CD8-positive, alpha-beta memory T cell (primary cell): ENCODE measurements at places on chromosomes 3 and 15. TPM values are rescaled to one million over a fixed set of nuclear protein-coding genes. Genes with fewer than 3 reads are reported as not detected.
A peak's percentile ranks its signal among the peaks of the same experiment; 100 is the strongest.

Gene TRIM42
- total RNA-seq = not detected

Gene CRELD1
- total RNA-seq = 14.0 TPM

Gene THAP10
- total RNA-seq = 0.20 TPM

Gene SLC28A1
- total RNA-seq = not detected

Gene PCYT1A
- total RNA-seq = 61.0 TPM

Gene RLBP1
- total RNA-seq = not detected

Gene RHOA
- total RNA-seq = 478 TPM

Gene BHLHE40
- total RNA-seq = 174 TPM

Gene PTX3
- total RNA-seq = not detected

Gene TAGLN3
- total RNA-seq = not detected

DNA sequence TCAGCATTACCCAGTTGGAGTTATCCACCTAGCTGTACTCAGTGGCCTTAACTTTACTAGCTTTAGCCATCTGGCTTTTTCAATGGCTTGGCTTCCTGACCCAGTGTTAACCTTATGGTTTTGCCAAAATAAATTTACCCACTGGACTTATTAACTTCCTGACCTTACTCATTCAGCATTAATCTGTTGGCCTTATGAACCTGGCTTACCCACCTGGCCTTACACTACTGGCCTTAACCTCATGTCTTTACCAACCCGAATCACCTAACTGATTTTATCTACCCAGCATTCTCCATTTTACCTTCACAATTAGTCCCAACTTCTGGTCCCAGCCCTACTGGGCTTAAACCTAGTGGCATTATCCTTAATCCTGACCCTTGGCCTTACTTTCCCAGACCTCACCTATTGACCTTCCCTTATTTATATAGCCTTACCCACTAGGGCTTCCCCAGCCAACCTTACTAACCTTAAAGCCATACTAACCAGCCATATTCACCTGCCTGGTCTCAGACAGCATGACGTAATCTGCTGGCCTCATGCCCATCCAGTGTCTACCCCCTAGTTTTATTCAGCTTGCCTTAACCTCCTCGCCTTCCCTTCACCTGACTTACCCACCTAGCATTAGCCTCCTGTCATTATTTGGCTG, 100.0 kb downstream of the IL12A start:
- no peak for DNase-seq

GRCh38 chr3:69330891-69331400, 54.9 kb downstream of the FRMD4B start:
- no peak for DNase-seq

GRCh38 chr3:28949580-28949979, 331.3 kb upstream of the RBMS3 start:
- DNase-seq = no peak

GRCh38 chr15:41727143-41727542, 47.1 kb upstream of the MAPKBP1 start:
- DNase-seq = no peak

DNA sequence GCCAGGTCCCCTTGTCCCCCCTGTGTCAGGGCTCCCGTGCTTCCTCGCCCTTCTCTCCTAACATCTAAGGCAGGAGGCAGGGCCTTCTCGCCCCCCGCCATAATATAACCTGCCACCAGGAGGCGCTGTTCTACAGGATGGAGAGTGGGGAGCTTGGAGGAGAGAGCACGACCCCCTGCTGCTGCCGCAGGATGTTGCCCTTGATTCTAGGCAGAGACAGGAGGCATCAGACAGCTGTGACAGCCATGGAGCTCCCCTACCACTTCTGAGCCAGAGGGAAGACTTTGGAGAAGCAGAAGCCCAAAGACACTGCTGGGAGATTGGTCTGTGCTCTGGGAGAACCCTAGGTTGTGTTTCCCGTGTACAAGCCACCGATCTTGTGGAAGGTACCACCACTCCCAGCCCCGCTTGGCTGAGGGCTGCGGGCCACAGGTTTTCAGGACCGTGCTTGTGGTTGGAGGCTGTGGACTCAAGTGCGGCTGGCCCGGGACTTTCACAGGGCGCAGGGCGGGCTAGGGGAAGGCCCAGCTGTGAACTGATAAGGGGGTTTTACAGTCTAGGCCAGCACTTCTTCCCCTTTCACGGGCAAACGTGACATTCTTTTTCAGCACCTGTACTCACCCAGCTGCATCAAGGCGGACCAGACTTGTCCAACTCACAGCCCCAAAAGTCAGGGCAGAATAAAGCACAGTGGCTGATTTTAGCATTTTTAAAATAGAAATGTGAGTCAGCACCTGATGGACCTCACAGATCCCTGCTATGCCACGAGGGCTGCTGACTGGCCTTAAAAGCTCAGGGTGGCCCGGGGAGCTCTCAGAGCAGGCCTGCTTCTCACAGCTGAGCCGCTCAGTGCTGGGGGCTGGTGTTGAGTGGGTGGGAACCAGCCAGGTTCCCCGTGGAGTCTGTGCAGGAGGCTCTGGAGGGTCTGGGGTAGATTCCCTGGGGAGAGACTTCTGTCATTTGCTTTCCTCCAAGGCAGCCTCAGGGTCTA, 2.6 kb upstream of the TIGIT start:
- peak; percentile 97 for DNase-seq

DNA sequence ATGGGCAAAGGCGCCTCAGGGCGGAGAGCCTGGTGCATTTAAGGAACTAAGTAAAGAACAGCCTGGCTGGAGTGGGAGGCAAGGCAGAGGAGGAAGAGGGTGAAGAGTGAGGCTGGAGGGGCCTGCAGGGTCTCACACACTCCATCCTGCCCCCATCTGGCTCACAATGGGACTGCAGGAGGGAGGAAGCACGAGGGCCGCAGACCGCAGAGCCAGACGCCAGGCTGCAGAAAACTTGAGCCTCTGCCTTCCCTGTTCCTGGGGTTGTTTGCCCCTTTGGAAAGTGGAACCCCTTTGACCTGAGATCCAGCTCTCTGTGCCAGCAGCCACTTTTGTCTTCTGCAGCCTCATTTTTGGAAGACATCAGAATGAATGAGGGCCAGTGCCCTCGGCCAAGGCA, 138.0 kb downstream of the SRGAP3 start:
- DNase-seq = no peak

- no peak for DNase-seq
Observed at GRCh38 chr3:119778176-119778575, 3.7 kb upstream of the NR1I2 start.

GRCh38 chr3:16547561-16548357, 34.3 kb upstream of the RFTN1 start:
- no peak for DNase-seq

DNA sequence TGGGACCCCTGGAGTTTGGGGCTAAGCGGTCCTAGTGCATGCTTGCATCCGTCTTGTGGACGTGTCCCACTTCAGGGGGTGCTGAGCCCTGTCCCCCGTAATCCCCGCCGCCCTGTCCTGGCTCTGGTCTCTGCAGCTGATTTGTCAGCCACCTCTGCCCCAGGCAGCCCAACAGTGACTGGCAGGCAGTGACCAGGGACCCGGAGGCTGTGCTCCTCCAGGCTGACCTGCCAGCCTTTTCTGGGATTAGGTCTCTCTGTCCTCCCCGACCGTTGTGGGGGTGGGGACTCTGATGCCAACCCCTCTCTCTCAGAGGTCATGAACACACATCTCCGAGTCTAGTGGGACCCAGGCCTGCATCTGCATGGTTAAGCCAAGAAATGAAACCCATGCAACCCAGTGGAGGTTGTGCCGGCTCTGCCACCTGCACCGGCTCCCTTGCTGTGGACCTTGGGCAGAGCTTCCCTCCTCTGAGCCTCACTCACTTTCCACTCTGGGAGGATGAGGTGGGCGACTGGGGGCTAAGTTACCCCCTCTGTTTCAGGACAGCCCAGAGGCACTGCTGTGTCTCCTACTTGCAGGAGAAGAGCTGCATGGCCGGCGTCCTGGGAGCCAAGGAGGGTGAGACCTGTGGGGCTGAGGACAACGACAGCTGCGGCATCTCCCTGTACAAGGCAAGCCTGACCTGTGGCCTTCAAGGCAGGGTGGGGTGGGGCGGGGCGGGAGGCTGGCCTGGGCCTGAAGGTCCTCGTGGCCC, 60.2 kb downstream of the FBLN2 start:
- DNase-seq = no peak

DNA sequence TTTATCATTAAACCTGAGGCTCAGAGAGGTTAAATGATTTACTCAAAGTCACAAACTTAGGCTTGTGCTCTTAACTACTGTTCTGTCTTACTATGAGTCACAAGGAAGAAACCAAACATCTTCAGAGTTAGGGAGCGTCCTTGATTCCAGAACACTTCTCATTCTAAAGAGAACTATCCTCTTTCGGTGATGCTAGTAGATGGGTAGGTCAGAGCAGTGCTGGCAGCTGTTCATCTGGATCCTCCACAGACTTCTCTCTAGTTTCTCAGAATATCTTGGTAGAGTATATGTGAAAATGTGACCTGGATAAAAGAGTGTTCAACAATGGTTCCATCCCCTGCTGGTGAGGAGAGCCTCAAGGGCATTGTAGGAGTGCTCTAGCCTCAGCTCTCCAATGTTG, 3.3 kb downstream of the ARL6IP5 start:
- no peak for DNase-seq

GRCh38 chr15:56927816-56928215, 9.4 kb downstream of the TCF12 start:
- no peak for DNase-seq

DNA sequence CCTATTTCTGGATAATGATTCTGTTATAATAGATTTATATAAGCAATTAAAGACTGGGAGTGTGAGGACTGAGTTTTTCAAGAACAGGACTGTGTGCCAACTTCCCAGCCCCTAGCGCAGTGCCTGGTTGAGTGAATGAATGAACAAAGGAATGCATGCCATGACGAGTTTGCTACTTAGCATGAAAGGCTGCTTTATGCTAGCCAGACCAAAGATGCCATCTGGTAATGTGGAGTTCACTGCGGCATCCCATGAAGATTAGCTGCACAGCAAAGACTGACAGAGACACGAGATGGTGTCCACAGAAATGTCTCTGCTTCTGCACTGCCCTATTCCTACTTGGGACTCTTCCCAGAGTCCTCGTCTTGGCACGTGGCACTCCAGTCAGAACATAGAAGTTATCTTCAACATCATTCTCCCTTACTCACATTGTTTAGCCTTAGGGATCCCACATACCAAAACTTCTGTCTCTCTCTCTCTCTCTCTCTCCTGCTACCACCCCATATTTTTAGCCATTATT, 283.9 kb upstream of the CTNNB1 start:
- no peak for DNase-seq

GRCh38 chr15:75178171-75178937, 23.3 kb upstream of the C15orf39 start:
- DNase-seq = no peak

- DNase-seq = no peak
Observed at GRCh38 chr15:86317384-86317740, 237.7 kb downstream of the AGBL1 start.

DNA sequence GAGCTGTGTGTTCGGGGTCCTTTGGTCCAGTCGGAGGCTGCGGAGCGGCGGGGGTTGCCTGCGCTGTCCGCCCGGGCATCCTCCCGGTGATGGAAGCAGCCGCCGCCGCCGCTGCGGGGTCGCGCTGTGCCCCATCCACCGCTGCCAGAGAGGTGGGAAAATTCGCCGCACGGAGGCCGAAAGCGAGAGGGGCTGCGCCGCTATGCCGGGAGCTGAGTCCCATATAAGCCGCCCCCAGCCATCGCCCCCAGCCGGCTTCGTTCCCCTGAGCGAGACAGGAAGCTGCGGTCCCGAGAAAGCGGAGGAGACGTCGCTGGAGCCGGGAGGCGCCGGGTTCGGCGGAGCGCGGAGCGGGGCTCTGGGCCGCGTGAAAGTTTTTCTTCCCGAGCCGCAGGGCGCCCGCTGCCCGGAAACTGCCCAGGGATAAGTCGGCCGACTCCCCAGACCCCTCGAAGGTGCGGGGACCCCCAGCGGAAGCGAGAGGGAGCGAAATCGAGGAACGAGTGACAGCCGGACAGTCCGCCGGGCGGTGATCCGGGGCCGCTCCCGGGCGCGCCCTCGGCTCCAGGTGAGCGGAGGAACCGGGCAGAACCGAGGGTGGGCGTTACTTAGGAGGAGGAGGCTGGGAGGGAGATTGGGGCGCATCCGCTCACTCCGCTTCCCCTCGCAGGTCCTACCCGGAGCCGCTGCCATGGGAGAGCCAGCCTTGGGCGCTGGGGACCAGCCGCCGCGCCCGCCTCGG, 574 bp downstream of the CHST2 start:
- DNase-seq = peak; percentile 52

DNA sequence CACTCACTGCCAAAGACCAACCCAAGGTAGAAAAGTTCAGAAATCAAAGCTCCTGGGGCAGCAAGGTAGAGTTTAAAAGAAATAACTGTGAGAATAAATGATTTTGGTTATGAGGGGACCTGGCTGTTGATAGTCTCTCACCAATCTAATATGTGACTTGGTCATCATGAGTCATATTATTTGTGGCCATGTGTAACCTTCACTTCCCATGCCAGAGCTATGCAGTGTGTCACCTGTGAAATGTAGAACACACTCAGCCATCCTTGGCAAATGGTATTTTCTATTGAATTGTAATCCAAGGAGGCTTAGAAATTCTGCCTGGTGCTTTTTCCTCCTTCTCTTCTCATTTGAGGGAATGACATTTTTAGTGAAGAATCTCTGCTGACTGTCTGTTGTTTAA, 184.2 kb upstream of the STAC start:
- DNase-seq = no peak

DNA sequence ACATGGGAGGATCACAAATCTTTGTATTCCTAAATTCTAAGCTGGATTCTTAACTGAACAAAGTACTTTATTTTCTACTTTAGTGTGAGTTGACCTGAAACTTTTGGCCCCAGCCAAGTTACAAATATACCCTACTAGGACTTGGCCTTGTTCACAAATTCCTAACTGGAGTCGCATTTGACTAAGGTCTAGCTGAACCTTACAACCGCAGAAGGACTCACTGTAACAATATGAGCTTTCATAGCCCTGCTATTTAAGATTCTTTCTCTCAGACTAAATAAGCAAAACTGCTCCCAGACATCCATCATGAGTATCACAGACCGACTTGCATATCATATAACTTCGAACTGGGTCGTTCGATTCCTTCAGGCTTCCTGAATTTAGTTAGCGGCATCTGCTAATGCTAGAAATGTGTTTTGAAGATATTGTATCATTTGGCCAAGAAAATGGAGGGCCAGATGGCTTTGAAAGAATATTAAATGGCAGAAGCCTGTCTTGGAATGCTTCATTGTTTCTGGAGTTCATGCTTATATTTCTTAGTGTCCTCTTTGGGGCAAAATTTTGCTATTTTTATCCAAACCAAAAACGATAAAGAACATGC, 28.4 kb upstream of the ADAMTS9 start:
- DNase-seq = no peak
